ENCODE measurements at places on chromosomes 6 and 20.

GRCh38 chr6:143695130-143695968 is 17.6 kb downstream of the PHACTR2 start:
- no peak for DNase-seq

DNA sequence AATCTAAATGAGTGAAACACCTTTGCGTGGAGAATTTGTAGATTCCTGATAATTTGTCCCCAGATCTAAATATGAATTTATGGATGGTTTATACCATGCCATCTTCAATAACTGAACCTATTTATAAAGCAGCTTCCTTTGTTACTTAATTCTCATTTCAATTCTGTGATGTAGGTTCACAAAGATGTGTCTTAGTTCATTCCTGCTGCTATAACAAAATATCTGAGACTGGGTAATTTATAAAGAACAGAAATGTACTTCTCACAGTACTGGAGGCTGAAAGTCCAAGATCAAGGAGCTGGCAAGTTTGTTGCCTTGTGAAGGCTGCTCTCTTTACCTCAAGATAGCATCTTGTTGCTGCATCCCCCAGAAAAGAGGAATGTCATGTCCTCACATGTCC is 2.1 kb upstream of the TFB1M start:
- DNase-seq, result no peak

- DNase-seq, result no peak
Measured at GRCh38 chr6:11628562-11628961, 91.0 kb downstream of the TMEM170B start.

DNA sequence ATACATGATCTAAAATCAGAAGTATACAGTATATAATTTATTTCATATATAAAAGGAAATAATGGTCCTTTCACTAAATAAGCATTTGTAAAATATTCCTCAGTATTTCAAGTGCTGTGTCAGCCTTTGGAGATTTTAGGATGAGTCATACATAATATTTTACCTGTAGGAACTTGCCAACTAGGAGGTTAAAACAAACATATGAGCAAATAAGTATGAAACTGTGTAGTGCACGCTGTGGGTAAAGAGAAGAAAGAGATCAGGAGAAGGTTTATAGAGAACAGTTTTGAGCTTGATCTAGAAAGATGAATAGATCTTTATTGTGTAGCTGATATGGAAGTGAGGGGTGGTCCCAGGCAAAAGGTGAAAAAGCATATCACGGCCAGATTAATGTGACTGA is 169.9 kb upstream of the RNF217 start:
- no peak for DNase-seq

- DNase-seq, result no peak
Measured at GRCh38 chr6:130947464-130947863, 115.6 kb downstream of the EPB41L2 start.

DNA sequence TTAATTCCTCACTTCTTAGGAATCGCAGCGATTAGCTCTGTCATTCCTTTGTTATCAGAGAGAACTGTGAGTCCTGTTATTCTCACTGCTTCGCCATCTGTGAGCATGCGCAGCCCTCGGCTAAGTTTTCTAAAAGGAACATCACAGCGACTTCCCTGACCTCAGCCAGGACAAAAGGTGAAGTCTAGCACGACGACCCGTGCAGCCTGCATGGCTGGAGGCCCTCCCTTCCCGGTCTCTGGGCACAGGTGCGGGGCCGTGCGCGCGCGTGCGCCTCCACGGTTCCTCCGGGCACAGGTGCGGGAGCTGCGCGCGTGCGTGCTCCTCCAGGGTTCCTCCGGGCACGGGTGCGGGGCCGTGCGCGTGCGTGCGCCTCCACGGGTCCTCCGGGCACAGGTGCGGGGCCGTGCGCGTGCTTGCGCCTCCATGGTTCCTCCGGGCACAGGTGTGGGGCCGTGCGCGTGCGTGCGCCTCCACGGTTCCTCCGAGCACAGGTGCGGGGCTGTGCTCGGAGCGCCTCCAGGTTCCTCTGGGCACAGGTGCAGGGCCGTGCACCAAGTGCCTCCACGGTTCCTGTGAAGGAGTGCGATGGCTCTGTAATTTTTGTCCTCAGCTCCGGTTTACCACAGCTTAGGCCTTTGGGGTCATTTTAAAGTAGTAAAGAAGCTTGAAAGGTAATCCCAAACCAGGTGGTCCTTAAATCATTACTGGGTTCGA is 212.3 kb downstream of the ERMARD start:
- no peak for DNase-seq

DNA sequence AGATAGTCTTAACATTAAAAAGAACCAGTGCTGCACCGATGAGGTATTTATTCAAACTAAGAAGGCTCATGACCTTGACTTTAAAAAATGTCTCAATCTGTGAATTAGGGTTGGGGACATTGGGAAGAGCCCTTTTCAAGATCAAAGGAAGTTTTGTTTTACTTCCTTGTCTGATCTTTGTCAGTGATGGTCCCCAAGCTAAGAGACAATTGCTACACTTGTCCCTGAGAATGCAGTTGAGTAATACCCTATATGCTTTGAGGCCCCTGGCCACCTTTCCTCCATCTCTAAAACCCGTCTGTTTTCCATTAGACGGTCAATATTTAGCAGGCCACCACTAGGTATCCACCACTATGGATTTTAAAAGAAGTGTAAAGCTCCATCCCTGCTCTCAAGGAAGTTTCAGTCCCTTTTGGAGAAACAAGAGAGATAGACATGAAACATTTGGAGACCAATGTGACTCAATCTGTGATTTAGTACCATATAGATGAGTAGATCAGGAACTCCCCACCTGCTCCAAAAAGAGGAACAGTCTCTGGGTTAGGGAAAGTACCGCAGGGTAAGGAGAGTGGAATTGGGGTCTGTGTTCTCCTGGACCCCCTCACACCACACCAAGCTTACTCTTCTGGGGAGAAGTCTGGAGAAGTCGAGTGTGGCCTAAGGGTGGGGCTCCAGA is 99.1 kb upstream of the ISM1 start:
- DNase-seq, result no peak

DNA sequence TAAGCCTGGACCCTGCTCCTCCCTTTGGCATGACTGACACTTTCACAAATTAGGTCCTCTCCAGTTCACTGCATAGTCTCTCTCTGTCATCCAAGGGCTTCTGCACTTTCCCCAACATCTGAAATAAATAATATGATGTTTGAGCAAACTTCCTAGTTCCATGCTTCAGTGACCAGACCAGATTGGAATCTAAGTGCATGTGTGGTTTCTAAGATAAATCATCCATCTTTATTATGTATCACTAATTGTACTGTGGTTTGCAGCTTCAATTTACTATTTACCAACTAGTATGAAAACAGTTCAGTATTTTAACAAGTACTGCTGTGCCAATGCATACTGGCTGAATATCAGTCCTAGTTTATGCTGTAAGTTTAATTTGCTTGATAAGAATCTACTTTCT is 18.7 kb downstream of the SESN1 start:
- DNase-seq, result no peak

DNA sequence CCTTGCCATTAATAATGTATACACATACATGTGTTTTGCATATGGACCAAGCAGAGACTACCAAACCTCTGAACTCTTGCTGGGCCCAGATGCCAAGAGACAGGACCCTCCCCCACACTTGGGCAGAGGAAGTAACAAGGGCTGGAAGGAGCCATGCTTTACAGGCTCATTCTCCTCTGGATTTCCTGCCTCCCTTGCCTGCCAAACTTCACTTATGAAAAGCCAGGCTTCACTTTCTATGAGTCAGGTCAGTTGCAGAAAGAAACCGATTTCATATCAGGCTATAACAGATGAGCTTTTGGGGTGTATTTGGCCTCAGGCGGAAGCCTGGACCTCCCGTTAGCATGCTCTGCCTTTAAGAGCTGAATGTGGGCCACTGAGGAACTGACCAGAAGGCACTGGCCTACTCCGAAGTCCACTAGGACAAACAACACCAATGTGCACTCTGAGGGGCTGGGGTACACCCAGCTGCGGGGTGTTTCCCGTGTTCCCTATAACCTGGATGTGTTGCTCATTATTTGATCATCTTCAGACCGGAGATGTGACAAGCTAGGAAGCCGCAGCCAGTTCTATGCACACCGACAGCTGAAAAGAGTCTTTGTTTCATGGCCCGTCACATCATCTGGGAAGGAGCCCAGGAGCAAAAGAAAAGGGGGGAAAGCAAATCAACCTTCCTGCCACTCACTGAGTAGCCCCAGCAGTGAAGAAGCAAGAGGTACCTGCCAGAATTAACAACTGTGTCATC is 28.5 kb downstream of the HAO1 start:
- DNase-seq, result no peak

DNA sequence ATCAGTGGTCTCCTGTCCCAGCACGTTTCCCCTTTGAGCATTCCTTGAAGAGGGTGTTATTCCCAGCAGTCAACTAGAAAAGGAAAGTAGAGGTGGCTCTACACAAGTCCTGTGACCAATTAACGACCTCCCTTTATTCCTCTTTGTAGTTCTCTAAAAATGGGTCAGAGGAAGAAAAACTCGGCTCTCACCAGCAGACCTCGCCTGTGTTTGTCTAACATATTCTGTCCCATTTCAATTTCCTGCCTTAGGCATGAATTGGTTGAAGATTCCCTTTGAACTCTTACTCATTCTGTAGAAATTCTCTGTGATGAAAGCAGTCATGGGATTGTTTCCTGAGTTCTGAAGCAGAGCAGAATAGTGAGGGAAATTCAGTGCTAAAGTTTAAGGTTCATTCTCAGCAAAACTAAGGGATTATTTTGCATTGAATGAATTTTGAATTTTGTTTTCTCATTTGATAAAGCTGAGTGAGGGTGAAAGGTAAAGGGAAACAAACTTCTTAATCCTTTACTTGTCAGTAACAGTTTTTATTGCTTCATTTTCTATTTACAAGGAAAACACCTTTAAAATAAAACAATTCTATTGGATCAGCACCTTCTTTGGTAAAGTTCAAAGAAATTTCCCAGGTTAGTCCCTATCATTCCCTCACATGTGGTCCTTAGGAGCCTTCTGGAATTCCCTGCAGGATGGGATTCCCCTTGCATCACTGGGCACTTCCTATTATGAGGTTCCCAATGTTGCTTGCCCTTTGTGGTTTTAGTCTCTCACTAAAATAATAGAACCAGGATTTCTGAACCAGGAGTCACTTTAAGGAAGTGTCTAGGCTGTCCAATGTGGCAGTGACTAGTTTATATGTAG is 105.8 kb downstream of the SLX4IP start:
- DNase-seq, result no peak

DNA sequence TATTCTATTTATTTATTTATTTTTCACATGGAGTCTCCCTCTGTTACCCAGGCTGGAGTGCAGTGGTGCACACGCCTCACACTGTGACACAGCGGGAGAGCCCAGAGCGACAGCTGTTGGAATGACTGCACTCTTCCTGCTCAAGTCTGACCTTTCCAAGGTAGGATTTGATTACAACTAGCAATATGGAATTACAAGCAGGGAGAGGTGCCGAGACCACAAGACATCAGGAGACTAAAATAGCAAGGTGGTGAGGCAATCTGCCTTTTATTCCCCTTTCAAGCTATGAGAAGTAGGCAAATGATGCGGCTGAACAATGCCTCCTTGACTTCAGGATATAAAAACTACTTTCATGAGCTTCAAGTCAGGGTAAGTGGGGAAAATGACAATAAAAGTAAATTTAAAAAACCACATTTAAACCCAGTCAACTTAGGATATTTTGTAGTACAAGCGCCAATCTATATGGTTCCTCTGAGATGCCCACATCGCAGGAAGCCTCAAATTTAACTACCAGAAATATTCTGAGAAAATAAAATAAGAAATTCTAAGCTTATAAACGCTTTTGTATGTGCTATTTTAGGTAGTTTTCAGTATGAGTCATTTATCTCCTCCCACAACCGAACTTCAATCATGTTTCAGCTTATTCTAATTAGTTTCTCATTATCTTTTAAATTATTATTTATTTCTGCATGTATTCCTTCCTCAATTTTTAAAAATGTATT is 146.9 kb upstream of the SGK1 start:
- no peak for DNase-seq

- DNase-seq, result no peak
Measured at GRCh38 chr20:52259295-52259694, 67.7 kb upstream of the ZFP64 start.

DNA sequence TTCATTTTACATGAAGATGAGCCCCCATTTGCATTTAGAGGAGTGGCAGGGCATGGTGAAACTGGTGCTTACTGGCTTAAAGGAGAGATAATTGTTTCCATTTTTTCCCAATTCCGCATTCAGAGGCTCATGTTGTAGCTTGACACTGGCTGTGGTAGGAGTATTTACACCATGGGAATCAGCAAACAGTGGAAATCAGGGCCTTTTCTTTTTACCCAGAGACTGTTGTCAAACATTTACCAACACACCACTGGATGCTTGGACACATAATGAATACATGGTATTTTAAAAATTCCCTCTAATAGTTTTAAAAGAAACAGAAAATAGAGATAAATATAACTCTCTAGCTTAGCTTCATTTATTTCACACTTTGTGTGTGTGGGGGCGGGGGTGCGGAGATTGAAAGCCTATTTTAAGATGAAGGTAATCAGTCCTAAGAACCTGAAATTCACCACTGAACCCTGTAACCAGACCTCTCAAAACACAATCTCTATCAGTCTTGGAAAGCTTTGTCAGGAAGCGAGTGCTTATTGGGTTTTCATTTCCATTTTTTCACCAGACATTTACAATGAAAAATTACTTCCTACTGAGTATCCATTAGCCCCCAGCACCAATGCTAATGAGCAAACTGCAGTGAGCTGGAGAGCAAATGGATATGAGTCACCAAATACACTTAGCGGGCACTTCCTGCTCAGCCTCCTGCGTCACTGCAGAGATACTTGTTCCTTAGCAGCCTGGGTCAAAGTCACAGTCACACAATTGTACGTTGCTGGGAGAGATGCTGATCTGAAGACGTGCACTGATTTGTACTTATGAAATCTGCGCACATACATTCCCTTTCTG is 532.0 kb downstream of the BCKDHB start:
- no peak for DNase-seq

GRCh38 chr20:57716202-57716601 is 6.4 kb upstream of the PMEPA1 start:
- no peak for DNase-seq

DNA sequence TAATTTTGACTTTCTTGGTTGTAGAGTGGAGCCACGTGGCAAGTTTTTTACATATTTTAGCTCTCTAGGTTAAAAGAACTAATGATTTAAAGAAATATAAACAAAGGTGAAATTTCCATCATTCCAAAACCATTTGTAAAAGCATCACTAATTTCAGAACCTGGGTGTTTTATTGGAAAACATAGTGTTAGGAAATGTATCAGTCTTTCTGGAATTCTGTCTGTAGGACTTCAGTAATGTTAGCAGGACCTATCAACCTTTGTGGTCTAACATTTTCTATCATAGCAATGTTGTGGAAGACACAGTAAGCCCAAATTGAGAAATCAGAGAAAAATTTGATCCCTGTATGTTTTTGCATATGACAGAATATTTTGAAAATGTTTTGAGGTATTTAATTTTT is 28.3 kb downstream of the L3MBTL3 start:
- DNase-seq, result no peak
